Stimulated activated CD4-positive, alpha-beta T cell treated with anti-CD3 and anti-CD28 coated beads, Interleukin-2, amount 100 ng/mL, for 48 hours (primary cell): ENCODE measurements at places on chromosomes 6 and 20.

- DNase-seq: no peak
Observed at GRCh38 chr6:43722920-43723545, 35.4 kb upstream of the MRPS18A start.

- DNase-seq: no peak
Observed at GRCh38 chr20:44120676-44121425, 66.1 kb downstream of the JPH2 start.

GRCh38 chr6:106770081-106770480, 140.7 kb downstream of the QRSL1 start:
- DNase-seq: no peak

- DNase-seq: no peak
Observed at GRCh38 chr6:167469672-167470071, 144.8 kb downstream of the TTLL2 start.

DNA sequence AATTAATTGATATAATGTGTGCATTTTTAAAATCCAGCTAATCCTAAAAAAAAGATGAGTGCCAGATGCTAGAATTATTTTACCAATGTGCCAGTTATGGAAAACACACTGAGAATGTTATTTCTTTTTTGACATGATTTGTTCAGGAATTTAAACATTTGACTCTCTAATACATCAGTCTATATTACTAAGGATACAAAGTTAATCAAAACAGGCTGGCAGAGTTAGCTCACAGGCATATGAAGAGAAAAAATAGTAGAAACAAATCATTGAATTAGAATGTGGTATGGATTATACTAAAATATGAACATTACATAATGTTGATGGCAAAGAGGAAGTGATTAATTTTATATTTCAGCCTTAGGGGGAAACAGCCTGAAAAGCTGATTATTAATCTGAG, 368.3 kb upstream of the GJE1 start:
- DNase-seq: no peak

DNA sequence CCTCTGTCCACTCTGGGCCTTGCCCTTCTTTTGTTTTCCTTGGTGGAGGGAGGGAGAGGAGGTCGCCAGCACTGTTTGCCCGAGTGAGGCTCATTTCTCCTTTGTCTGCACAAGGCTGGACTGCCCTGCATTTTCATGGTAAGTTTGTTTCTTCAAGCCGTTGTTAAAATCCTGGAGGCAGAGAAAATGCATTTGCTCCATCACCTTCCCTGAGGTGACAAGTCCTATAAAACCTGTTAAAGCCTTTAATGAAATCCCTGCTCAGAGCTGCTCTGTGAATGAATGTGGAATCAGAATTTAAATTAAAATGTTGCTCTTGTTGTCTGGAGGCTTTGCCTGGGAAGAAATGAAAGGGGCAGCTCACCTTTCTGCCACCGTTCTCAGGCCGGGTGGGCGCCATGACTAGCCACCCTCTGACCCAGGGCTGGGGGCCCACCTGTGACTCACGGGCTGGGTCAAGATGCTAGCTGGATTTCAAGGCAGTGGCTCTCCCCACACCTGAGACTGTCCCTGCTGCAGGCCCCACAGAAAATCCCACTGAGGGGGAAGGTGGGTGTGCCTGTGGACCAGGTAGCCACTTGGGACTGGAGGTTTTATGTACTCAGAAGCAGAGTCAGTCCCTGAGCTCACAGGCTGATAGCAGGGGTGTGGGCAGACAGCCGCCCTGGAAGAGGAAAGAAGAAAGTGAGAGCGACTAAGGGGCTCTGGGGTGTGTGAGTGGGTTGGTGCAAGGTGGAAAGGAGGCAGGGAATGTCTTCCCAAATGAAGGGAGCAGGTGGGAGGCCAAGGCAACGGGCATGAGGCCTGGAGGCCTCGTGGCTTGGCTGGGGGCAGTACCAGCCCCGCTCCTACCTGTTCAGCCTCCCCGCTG, 24.0 kb upstream of the MYT1 start:
- DNase-seq: no peak

DNA sequence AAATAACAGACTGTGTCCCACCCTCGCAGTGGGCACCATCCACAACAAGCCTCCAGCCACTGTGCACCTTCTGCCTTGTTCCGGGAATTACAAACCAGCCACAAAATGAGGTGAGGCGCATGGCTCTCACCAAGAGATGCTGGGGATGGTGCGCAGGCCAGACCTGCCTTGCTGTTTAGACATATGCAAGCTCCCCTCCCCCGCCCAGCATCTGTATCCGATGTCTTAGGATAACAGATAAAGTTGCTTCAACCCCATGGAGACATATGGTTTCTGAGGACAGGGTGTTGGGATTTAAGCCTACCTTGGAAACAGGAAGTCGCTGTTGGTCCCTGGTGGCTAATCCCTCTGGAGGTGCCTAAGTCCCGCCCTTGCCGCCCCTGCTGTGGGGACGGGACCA, 50.4 kb upstream of the MPC1 start:
- DNase-seq: no peak

DNA sequence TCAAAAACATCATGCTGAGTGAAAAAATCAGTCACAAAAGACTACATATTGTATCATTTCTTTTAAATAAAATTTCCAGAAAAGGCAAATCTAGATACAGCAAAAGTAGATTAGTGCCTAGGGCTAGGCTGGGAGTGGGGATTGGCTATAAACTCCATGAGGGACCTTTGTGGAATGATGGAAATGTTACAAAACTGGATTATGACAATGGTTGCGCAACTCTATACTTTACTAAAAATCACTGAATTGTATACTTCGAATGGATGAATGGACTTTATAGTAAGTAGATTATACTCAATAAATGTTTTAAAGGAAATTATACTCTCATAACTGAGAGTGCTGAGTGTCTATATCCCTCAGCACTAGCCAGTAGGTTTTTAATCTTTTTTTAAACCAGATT, 4.3 kb downstream of the HMGN3 start:
- DNase-seq: no peak

DNA sequence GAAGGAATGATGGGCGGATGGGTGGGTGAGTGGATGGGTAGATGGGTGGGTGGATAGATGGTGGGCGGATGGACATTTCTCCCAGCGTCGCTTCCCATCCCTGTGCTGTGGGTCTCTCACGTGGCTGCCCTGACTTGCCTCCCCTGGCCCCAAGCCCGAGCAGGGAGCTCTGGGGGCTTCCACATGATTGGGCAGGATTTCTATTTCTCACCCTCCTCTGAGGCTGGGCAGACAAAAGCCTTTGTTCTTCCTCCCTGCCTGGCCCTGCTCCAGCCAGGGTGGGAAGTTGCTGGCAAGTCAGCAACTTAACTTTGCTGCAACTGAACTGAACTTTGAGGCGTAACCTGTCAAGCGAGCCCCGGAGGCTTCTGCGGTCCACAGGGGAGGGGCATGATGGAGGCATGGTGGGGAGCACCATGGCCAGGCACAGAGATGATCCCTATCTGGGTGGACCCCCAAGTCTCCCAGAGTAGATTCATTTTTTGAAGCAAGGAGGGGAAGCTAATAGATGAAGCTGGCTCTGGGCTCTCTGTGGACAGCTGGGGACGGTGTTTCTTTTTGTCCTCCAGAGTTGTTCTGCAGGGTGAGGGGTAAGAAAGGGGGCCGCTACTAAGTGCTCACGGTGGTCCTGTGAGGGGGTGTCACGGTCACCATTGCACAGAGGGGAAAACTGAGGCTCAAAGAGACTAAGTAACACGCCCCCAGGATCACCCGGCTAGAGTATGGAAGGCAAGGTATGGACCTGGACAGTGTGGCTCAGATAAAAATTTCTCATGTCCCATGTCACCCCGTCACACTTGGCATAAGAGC, 140.1 kb downstream of the CEBPB start:
- no peak for DNase-seq

GRCh38 chr6:75824160-75824559, 75.1 kb downstream of the MYO6 start:
- DNase-seq: no peak

- DNase-seq: no peak
Observed at GRCh38 chr20:41478026-41478425, 111.4 kb upstream of the EMILIN3 start.

DNA sequence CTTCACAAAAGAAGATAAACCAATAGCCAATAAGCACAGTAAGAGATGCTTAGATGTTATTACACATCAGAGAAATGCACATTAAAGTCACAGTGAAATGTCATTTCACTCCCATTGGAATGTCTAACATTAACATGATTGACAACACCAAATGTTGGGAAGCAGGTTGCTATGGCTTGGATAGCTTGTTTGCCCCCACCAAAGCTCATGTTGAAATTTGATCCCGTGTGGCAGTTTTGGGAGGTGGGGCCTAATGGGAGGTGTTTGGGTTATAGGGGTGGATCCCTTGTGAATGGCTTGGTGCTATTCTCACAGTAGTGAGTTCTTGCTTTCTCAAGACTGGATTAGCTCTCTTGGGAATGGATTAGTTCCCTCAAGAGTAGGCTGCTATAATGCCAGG, 44.8 kb downstream of the MRAP2 start:
- DNase-seq: no peak

GRCh38 chr6:31246051-31246521, 25.8 kb downstream of the HLA-C start:
- no peak for DNase-seq

DNA sequence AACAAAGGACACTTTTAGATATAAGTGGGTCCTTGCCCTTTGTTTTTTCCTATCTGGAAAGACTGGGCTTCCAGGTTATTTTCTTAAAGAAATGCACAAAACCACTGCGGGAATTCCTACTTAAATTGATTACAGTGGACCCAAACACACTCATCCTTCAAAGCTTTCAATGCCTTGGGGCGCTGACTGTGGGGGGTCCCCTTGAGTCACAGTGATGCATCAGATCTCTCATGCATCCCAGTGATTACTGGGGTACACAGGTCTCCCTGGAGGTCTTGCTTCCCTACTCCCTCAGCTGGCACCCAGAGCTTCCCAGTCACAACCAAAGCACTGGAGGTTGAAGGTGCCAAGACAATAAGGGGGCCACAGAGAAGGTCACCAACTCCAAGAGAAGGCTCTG, 20.7 kb downstream of the ABHD12 start:
- no peak for DNase-seq

DNA sequence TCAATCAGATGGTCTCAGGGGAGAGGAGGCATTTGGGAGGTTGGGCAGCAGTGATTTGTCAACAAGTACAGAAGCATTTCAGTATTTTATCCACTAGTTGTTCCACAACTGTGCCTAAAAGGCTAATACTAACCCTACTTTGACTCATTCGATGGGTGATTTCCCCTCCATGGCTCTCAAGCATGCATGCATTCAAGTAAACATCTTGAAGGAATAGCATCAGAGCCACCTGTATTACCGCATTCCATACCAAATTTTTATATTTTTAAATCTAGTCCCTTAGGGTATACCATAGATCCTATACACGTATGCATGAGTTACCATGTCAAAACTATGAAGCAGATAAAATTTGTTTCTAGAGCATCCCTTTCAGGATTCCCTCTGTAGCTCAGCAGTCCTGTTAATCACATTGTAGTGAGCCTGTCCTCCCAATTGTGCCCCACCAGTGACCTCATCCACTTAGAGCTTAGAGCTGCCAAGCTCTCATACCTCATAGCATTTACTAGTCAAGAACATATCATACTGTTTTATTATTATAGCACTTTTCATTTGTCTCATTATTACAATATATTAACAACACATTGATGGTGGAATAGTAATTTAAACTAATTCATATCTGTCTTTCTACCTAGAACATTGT, 213.8 kb downstream of the LAMA2 start:
- no peak for DNase-seq

GRCh38 chr6:22367346-22367745, 70.5 kb upstream of the PRL start:
- no peak for DNase-seq

- DNase-seq: no peak
Observed at GRCh38 chr6:170090561-170090960, 200.3 kb downstream of the DLL1 start.

GRCh38 chr20:24501764-24502556, 32.5 kb downstream of the SYNDIG1 start:
- DNase-seq: no peak

GRCh38 chr6:93219447-93219846, 199.9 kb downstream of the EPHA7 start:
- no peak for DNase-seq

GRCh38 chr20:51457533-51457932, 85.0 kb downstream of the NFATC2 start:
- no peak for DNase-seq

DNA sequence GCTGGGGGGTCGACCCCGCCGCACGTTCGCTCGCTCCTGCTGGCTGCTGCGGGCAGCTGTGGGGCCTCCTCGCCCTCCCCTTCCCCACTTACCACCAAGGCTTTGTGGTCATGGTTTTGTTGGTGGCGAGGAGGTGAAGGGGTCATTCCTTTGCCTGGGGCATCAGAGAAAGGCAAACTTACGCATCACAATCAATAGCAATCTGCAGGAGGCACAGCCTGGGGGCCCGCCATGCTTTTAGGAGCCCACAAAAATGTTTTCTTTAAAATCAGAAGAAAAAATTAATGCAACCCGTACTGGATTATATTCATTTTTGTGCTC, 137.0 kb downstream of the IMPG1 start:
- no peak for DNase-seq

DNA sequence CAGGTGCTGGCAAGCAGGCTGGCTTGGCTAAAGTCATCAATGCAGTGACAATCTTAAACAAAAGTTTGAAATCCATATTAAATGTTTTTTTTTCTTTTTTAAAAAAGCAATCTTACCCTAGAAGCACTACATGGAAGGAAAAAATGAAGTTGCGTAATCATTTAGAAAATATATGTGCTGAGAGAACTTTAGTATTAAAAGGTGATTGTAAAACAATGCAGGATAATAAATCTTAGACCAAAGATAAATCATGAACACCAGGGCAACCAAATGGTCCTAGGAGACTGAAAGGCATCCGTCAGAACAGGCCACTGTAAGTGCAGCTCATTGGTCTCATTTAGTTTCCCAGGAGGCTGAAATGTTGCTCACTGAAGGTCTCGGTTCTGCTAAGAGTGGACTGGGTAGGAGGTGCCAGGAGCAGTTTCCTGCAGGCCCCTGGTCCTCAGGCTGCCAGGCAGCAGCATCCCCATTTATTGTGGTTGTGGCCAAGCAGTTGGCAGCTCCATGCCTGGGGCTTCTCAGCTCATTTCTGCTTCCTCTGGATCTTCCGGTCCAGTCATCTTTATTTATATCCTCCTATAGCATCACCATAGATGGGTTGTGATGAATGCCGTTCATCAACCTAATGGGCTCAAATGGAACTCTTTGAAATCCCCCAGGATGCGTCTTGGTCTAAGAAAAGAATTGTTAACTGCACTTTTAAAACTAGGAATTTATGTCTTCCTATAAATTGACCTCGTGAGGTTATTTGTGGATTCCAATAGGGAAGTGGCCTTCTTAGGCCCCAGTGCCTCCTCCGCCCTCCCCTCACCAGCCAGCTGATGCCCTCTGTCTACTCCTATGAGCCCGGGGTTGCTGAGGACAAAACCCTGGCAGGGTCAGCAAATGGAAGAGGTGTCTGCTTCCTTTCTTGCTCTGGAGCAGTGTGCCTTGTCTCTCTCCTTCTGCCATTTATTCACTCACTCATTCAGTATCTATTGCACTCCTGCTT, 269.0 kb downstream of the UST start:
- no peak for DNase-seq

DNA sequence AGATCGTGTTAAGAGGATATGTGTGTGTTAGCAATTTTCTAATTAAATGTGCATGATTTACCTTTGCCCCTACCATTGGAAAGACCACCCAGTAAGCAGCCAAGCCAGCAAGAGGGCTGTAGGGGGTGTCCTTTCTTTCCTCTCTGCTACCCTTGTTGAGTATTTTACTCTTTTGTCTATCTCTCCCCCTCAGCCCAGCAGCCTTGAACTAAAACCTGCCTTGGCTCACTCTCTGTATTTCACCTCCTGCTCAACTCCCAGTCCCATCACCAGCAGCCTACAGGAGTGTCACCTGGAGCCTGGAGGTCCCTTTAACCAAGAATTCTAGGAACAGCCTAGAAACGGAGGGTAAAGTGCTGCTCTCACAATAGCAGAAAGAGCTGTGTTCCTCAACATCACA, 81.0 kb downstream of the HIVEP2 start:
- DNase-seq: no peak
